Stimulated activated CD8-positive, alpha-beta memory T cell treated with anti-CD3 and anti-CD28 coated beads, Interleukin-12 subunit alpha, Interleukin-12 subunit beta, amount 100 ng/mL, for 4 hours (primary cell): ENCODE measurements at places on chromosomes 5 and 9.

DNA sequence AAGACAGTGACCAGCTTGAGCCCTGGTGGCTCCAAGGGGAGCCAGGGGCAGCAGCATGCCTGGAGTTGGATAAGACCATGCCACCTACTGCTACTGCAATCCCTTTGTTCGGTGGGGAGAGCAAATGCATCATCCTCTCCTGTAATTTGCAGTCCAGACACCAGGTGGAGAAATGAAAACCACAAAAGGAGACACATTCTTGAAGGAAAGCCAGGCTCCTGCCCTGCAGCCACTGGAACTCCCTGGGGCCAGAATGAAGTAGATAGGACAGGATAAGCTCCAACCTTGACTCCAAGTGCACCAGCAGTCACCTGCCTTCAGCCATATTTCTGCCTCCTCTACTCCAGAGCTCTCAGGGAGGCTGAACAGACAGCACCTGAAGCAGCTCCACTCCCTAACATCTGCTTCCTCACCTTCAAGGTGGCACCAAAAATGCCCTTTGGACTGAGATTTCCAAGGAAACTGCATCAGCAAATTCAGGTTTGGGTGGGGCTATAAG lies 65.1 kb upstream of the IQGAP2 start:
- DNase-seq = no peak

DNA sequence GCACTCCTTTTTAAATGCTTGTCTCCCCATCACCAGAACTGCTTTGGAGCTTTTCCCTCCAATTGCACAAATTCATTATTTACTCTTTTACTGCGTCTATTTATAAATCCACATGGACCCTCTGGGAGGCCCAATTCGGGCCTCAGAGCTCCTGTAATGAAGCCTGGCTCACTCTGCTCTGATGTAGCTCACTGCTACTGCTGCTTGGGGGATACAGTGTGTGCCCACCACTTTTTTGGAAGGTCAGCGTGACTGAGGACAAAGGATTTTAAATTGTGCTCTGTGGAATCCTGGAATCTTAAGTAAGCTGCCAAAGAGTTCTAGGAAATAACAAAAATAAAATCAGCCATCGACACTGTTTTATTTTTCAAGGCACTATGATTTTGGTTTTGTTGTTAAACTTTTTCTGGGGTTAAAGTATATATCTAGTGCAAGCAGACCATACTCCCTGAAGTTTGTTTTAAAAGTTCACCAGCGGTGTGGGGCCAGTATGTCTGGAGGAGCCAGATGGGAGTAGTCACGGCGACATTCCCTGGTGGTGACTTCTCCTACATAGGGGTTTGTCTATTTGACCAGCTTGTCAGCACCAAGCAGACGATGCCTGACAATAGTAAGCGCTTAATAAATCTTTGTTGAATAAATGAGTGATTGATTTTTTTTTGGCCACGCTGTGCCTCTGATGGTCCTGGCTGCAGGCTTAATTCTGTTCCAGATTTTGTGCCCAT lies 142.8 kb downstream of the TMEM38B start:
- no peak for DNase-seq

DNA sequence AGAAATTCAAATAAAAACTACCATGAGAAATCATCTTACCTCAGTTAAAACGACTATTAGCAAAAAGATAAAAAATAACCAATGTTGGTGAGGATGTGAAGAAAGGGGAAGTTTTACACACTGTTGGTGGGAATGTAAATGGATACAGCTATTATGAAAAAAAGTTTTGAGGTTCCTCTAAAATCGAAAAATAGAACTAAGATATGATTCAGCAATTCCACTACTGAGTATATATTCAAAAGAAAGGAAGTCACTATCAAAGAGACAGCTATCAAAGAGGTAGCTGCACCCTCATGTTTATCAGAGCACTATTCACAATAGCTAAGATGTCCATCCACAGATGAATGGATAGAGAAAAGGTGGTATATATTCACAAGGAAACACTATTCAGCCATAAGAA lies 1888.4 kb downstream of the MAT2B start:
- no peak for DNase-seq

- DNase-seq = peak; percentile 5
These were observed 68.4 kb downstream of the ANKRD33B start for GRCh38 chr5:10632110-10632761.

DNA sequence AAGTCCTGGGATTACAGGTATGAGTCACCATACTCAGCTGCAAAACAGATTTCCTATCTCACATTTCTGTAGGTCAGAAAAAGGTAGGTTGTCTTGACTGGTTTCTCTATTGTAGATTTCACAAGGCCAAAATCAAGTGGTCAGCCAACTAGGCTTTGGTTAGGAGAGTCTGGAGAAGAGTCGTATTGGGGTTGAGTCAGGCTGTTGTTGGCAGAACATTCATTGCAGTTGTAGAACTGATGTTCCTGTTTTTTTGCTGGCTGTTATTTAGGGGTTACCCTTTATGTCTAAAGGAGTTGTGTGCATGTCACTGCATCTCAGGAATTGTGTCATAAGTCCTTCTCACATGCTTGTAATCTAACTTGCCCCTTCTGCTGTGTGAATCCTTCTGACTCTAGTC lies 814.2 kb upstream of the GRAMD2B start:
- DNase-seq = no peak

DNA sequence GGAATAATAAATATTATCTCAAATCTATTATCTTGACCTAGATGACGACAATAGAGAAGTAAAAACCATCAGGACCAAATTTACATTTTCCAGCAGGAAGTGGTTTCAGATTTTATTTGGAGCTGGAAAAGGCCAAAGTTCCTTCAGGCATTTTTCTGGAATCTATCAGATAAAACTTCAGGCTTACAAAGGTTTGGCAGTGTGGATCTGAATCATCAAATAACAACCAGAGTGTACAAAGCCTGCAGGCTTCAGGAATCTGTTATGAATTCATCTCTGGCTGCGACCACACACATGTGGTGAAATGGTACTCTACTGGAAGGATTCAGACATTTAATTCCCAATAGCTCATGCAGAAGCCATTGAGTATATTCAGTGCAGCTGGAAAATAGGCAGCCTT lies 726.4 kb upstream of the GRAMD2B start:
- DNase-seq = no peak

GRCh38 chr9:2127486-2127885 lies 112.3 kb downstream of the SMARCA2 start:
- DNase-seq = no peak

GRCh38 chr5:139215107-139215975 lies 17.2 kb upstream of the SIL1 start:
- no peak for DNase-seq

GRCh38 chr5:157915638-157916037 lies 56.7 kb upstream of the CLINT1 start:
- no peak for DNase-seq

- DNase-seq = no peak
These were observed 20.5 kb downstream of the PTGER4 start for GRCh38 chr5:40700116-40700782.

GRCh38 chr5:80399526-80400239 lies 8.2 kb upstream of the ZFYVE16 start:
- DNase-seq = no peak

GRCh38 chr9:107571148-107571547 lies 81.6 kb upstream of the KLF4 start:
- no peak for DNase-seq

DNA sequence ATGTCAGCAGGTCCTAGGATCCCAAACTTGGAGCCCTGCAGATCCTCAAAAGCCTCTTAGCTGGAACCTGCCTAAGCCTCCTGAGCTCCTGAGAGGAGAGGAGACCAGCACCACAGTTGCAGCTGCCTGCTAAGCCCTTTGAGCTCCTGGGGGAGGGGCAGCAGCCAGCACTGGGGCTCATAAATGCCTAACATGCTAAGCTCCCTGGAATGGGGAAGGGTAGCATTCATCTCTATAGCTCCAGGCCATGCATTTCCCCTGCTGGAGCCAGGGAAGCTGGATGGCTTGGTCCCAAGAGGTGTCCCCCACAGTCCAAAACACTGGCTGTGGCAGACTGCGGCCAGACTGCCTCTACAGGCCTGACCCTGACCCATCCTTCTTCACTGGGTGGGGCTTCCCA lies 182.7 kb downstream of the KCNN2 start:
- DNase-seq = no peak

GRCh38 chr9:4514252-4515128 lies 24.2 kb downstream of the SLC1A1 start:
- DNase-seq = no peak

GRCh38 chr9:7287986-7288385 lies 511.6 kb downstream of the DMAC1 start:
- DNase-seq = no peak

DNA sequence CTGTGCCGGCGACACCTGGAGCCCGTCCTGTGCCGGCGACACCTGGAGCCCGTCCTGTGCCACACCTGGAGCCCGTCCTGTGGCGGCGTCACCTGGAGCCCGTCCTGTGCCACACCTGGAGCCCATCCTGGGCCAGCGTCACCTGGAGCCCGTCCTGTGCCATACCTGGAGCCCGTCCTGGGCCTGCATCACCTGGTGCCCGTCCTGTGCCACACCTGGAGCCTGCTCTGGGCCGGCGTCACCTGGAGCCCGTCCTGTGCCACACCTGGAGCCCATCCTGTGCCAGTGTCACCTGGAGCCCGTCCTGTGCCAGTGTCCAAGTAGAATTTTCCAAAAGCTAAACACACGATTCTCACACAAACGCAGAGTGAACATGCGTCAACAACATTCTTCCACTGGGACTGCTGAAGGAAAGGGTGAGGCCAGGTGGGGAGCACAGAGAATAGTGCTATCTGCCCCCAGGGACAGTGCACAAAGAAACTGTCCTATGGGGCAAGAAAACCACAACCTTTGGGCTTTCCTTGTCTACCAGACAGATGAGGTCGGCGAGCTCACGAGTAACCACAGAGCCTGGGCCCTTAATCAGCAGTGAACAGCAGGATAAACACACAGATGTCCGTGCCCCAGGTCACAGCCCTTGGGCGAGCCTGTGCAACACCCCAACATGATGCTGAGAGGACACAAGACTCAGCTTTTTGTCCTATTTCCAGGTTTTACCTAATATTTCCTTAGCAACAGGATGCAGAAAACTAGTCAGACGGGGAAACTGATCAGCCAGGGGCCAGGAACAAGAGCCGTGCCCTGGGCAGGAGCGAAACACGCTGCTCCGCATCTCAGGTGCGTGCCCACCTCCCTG lies 7.9 kb downstream of the QSOX2 start:
- no peak for DNase-seq

DNA sequence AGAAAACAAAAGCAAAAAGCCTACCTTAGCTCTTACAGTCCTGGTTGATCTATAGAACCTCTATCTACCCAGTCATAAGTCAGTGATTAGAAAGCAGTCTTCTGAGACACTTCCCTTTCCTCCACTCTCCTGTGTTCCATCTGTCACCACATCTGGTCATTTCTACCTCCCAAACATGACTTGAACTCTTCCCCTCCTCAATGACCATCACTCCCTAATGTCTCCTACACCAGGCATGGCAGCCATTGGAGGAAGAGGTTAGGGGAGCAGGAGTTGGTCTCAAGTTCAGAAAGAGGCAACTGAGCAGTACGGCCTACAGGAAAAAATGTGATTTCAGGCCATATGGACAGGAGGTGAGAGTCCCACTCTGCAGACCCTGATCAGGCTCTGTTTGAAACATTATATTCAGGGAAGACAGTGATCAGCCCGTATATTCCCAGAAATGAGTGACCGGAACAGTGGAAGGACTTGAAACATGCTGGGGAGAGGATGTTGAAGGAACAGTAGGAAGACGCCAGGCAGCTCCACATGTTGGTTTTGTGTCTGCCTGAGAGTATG lies 12.0 kb downstream of the ABLIM3 start:
- DNase-seq = no peak

- DNase-seq = no peak
These were observed 268.9 kb upstream of the PDE4D start for GRCh38 chr5:60162441-60162840.

GRCh38 chr9:131503626-131504465 lies 1.1 kb downstream of the POMT1 start:
- no peak for DNase-seq

DNA sequence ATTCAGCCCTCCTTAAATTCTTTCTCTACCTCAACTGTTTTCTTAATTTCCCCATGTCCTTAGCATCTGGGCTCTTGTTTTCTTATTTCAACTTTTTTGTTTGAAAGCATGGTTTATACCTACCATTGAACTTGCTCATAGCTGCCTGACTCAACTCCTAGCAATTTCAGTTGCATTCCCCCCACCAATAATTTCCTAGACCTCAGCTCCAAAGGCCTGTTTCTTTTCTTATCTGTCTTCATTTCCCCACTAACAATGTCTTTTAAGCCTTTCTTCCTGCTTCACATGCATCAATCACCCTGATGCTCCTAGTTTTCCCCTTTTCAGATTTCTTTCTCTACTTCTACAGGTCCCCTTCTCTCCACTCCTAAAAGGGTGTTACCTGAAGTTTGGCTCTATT lies 129.7 kb upstream of the PDE4D start:
- DNase-seq = no peak

DNA sequence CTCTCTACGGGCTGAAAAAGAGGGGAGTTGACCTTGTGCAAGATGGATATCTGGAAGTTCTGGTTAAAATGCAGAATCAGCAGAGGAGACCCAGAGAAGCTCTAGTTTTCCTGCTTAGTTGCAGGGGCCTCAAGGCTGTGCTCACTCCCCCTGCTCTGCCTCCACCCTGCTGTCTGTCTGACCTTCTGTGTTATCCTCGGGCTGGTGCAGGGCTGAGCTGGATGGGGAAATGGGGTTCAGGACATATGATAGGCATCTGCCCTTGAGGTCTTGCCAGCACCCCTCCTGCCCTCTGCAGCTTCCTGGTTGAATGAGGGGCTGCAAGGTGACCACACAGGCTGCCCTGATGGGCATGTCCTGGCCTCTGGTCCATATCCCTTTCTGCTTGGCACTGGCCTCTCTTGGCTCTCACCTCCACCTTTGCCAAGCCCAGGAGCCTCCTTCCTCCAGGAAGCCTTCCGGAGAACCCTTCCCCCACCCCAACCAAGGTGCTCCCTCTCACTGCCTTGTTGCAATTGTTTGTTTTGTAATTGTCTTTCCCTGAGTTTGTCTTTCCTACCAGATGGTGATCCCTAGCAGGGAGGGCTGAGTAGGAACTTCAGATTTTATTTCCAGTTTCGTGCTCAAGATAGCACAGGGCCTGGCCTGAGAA lies 1.3 kb downstream of the TMEM268 start:
- DNase-seq = no peak

DNA sequence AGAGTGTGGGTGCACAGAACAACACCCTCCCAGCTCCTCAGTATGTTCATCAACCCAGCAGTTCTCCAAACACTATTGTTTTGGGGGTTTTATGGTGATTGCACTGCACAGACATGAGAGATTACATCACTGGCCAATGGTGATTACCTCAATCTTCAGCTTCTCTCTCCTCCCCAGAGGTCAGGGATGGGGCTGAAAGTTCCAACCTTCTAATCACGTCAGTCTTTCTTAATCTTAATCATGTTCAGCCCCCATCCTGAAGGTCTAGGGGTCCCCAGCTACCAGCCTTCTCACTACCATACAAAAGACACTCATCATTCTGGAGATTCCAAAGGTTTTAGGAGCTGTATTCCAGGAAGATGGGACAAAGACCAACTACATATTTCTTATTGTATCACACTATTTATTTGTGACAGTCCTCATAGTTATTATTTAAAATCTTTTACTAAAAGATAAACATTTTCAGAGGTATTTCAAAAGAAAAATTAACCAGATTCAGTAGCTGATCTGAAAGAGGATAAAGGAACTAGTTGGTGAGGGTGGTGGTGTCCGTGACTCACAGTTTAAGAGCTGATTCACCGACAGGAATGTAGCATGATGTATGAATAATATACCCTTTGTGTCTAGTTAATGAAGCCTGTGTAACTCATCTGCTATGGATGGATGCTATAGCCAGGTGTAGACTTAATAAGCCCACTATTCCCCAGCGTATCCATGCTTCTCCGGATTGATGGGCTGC lies 35.6 kb downstream of the RASEF start:
- no peak for DNase-seq
